ENCODE measurements at places on chromosomes 5 and 9.

DNA sequence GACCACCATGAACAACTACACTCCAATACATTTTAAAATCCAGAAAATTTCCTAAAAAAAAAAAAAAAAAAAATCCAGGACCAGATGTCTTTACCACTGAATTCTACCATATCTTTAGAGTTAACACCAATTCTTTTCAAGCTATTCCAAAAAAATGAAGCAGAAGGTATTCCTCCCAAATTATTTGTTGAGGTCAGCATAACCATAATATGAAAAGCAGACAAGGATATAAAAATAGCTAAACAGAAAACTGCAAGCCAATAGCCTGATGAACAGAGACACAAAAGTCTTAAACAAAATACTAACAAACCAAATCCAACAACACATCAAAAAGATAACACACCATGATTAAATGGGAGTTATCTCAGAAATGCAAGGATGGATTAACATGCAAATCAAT lies 695.4 kb downstream of the PTPRD start:
- DNase-seq, result no peak

GRCh38 chr9:110971234-110971633 lies 67.0 kb downstream of the LPAR1 start:
- DNase-seq, result no peak

DNA sequence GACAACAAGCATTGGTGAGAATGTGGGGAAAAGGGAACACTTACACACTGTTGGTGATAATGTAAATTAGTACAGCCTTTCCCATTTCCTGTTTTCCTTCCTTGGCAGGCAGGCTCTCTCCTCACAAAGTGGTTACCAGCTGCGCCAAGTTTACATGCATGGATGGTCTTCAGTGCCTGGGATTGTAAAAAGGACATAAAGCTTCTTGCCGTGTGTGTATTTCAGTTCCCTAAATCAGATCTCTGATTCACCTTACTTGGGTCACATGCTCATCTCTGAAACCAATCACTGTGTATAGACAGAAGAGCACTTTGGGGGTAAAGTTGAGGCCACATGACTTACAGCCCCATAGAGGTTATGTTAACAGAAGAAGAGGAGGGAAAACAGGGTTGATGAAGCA lies 92.8 kb downstream of the CAVIN4 start:
- peak; percentile 38 for DNase-seq

DNA sequence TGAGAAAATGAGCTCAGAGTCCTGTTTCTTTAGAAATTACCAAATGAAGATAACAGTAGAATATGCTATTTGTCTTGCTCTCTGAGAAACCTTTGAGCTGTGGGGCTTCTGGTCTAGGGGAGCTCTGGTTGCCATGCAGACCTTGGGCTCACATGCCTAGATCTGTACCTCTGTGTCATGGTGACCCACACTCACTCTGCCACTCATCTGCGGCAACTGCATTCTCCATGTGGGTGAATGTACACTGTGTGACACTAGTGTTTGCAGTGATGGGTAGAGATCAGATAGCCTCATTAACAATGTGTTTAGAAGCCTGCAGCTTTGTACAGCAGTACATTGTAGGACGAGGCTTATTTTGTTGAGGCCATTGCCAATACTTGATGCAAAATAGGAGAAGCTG lies 521.2 kb downstream of the CHSY3 start:
- no peak for DNase-seq

DNA sequence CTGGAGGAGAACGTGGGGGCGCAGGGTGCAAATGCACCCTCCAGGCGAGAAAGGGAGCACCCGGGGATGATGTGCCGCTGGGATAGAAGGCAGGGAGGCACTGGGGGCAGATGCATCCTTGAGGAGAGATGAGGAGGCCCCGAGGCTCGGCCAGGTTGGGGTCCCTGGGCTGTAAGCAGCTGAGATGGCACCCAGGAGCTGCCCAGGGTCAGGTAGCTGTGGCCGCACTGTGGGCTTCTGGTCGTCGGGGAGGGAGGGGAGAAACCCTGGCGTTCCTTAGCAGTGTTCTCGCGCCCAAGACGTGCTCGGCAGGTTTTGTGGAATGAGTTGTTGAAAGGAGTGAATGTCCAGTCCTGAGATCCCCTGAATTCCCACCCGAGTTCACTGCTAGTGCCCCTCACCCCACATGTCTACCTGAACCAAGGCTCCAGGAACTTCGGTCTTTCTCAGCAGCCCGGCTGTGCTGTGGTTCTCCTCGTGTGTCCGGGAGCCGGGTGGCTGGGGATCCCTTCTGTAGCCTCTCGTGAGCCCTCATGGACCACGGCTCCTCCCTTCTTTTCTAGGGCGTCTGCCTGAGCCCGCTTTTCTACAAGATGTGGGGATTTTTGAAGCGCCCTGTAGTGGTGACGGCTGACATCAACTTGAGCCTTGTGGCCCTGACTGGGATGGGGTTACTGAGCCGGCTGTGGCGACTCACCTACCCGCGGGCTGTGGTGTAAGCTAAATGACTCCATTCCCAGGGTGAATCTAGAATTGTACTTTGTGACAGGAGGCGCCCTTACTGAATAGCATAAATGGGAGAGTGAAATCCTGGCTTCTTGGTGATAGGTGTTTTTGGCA lies 1.1 kb downstream of the POMT1 start:
- no peak for DNase-seq

GRCh38 chr5:133966090-133966489 lies 2.3 kb downstream of the C5orf15 start:
- no peak for DNase-seq

- no peak for DNase-seq
Observed at GRCh38 chr9:112404508-112404932, 24.6 kb downstream of the HSDL2 start.

DNA sequence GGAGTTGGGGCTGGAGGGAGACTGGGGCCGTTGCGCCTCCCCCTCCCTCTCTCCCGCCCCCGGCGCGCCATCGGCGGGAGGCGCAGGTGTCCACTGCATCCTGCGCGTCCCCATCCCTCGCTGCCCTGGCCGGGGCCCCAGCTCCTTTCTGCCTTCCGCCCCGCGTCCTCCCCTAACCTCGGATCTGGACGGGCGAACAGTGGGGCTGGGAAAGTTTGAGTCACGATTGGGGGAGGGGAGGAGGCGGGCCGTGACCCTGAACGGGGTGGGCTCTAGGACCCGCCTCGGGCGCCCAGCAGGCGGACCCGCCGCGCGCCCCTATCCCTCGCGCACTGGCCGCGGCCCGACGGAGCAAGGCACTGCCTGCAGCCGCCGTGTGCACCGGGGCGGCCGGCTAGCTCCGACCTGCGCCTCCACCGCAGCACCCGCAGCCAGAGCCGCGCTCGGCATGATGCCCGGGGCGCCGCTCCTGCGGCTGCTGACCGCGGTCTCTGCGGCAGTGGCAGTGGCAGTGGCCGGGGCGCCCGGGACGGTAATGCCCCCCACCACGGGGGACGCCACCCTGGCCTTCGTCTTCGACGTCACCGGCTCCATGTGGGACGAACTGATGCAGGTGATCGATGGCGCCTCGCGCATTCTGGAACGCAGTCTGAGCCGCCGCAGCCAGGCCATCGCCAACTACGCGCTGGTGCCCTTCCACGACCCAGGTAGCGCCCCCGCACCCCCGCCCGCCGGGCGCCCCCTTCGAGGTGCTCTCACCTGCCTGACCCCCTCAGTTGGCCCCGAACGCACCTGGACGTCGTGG lies at the start of gene HMCN2:
Gene HMCN2, plus strand, starts transcription at position 330 of the 805 bp plus-strand sequence. Its CDS starts 119 bp downstream, at position 449.
- DNase-seq, result no peak

GRCh38 chr5:28117691-28118090 lies 1079.3 kb upstream of the CDH9 start:
- no peak for DNase-seq

GRCh38 chr5:142197098-142197497 lies 88.5 kb downstream of the NDFIP1 start:
- DNase-seq, result no peak

DNA sequence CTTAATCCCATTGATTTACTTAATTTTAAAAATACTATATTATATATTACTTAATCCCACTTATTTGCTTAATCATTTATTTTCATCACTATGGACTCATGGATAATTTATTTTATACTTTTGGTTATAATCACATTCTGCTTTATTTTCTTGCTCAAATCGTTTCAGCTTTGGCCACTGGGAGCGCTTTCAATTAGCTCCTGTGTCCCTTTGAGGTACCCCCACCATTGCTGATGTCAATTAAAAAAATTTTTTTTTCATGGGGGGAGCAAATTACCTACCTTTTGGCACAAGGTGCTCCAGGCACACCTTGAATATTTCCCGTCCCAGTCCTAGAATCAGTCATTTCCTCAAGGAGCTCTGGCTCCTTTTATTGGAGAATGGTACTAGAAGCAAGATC lies 1.4 kb upstream of the TRIO start:
- no peak for DNase-seq

GRCh38 chr5:160539431-160539830 lies 117.8 kb downstream of the PTTG1 start:
- DNase-seq, result no peak

DNA sequence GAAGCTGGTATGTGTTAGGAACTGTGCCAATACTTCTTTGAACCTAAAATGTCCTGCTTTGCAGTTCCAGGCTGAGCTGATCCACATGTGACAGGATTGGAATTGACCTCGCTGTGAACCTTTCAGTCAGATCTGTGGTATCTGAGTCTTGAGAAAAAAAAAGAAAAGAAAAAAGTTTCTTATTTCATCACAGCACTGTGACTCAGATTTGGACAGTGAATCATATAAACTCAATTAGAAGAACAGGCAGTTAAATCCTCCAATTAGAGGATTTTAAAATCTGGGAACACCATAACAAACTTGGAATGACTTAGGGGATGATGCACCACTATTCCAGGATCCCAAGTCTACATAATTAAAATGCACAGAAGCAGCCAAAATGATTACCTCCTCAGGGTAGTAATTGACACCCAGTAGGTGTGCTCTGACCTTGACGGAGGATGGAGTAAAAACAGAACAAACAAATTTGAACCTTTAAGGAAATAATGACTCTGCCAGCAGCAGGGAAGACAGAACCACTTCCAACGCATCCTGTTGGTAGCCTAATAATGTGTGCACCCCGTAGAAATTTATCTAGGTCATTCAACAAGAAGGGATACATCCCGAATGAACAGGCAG lies 57.8 kb upstream of the RAI14 start:
- peak; percentile 61 for DNase-seq

GRCh38 chr5:88732181-88732633 lies 150.8 kb downstream of the MEF2C start:
- DNase-seq, result peak; percentile 16

DNA sequence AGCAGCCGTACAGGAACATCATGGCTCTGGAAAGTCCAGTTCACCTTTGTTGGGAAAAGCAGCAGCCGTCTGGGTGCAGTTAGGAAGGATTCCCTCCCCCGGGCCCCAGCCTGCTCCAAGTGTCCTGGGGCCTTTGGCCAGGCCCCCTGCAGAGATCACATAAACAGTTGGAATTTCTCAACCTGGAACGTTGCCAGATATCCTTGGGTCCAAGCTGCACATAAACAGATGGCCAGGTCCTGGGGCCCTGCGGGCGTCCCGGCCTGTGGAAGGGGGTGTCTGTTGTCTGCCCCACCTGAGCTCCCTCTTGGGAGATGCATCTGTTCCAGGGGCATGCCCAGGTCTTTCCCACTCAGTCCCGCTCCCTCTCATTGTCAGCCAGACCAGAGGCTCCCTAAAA lies 92.7 kb downstream of the COL5A1 start:
- DNase-seq, result no peak

DNA sequence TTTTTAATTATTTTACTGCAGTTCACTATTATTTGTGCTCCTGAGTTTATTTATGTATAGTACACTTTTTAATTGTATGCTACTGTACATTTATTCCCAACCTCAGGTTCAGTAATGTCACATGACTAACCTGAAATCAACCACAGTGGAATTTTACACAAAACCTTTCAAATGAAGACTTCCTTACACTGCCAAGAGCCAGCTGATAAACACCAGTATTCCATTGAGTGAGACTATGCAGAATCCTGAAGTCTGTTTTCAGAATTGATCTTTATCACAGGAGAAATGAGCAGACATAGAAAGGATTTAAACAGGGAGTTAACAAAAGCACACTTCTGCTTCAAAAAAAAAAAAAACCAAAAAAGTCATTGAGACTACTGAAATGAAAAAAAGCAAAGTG lies 219.5 kb downstream of the PRR16 start:
- DNase-seq, result no peak

GRCh38 chr9:132739710-132740310 lies 69.5 kb downstream of the GTF3C4 start:
- no peak for DNase-seq

DNA sequence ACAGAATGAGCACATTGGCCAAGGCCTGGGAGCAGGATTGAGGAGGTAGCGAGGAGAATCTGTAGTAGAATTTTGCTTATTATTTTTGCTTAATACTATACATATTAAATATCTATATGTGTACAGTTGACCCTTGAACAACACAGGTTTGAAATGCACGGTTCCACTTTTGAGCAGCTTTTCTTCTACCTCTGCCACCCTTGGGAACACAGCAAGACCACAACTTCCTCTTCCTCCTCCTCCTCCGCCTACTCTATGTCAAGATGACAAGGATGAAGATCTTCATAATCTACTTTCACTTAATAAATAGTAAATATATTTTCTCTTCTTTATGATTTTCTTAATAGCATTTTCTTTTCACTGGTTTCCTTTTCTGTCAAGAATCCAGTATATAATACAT lies 541.4 kb downstream of the KCTD16 start:
- DNase-seq, result no peak

DNA sequence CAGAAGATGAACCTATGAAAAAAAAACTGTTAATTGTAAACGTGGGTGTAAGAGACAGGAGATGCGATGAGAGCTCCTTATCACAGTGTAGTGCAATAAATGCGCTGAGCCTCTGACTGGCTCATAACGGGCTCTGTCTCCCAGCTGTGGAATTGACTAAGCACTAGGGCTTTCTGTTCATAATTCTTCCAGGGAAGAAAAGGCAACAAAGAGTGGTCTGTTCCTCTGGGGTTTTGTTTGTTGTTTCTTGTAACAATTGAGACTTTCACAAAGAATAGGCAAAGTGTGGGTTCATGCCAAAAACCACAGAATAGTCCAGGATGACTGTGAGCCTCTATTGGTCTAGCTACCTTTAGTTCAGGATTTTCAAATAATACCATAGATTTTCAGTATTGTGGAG lies 39.4 kb downstream of the UBE2QL1 start:
- no peak for DNase-seq

DNA sequence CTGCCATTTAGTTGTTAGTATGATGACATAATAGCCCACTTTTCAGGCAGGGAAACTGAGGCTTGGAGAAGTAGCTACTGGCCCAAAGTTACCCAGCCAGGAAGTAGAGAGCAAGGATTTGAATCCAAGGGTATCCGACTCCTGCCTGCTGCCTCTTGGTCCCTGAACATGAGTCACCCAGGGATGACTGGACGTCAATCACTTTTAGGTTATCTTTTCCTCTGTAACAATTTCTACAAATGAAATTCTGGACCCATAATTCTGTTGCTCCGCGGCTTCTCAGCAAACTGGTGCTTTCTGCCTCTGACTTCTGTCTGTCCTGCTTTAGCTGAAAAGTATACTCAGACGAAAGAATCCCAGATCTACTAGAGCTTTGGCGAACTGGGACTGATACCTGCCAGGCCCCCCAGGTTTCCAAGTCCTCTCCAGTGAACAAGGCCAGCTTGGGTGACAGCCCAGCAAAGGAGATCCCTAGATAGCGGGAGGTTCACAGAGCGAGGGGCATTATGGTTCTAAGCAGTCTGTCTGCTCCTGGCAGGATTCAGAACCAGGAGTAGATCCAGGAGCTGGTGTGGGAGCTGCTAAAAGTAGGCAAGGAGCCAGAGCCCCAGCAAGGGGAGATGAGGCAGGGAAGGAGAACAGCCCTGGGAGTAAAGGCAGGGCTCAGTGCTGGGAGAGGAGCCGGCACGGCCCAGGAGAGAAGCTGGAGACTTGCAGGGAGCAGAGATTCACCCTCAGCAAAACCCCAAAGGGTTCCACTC lies 20.6 kb downstream of the OLFML2A start:
- DNase-seq, result no peak

All from NCI-H2227 treated with DMSO at 0.1 percent for 48 hours (cell line).